CD4-positive, alpha-beta T cell treated with Interleukin-17A for 4 hours (primary cell): ENCODE measurements at places on chromosomes 12 and 14.

DNA sequence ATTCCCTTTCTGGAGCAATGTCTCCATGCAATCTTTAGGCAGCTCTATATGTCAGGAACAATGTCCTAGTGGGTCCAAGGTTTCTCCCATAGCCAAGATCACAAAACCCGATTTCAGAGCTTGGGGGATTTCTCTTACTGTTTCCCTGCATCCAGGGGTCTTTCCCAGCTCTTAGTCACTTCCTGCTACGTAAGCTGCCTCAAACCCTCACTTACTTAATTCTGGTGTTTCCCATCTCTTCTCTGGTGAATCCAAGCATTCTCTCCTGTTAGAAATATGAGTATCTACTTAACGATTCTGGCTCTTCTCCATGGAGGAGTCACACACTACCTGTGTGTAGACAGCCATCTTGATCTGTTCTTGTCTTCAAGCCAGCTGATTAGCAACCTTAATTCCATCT lies 80.0 kb downstream of the IFNG-AS1 start:
- DNase-seq: no peak

GRCh38 chr12:49388682-49389386 lies 21.6 kb downstream of the SPATS2 start:
- DNase-seq: peak; percentile 79

GRCh38 chr12:12784911-12785814 lies at the start of gene APOLD1:
APOLD1 (plus strand) TSS chr12:12785659; CDS start chr12:12785692, 33 bp downstream.
- no peak for DNase-seq

- no peak for DNase-seq
Observed at GRCh38 chr12:53060721-53061276, 10.9 kb downstream of the TNS2 start.

DNA sequence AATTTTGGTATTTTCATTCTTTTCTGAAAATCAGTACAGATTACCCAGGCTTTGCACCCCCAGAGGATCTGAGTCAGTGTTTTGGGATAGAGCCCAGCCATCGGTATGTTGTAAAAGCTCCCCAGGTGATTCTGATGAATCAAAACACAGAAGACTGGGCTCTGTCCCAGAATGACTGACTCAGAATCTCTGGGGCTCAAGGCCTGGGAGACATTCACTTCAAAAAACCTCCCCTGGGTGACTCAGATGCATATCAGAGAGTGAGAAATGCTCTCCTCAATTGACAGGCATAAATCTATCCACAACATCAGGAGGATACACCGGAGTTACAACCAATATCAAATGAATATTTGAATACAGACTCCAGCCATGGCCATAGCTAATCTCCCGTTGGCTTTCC lies 32.6 kb downstream of the SLC35F4 start:
- DNase-seq: no peak

DNA sequence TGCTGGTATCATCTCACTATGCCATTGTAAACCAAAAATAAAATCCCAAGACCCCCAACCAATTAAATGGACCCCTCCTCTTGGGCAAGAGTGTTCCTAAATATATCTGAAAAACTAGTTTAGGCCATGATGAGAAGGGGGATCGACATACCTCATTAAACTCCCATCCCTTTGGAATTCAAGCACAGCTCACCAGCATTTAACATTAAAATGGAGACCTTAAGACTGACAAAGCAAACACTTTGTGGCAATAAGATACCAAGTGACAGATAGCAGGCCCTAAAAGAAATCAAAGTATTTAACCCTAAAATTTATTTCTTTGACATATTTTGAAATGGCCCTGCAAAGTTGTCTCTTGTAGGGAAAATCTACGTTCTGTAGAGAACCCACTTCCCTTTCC lies 387.9 kb downstream of the KCNH5 start:
- no peak for DNase-seq

DNA sequence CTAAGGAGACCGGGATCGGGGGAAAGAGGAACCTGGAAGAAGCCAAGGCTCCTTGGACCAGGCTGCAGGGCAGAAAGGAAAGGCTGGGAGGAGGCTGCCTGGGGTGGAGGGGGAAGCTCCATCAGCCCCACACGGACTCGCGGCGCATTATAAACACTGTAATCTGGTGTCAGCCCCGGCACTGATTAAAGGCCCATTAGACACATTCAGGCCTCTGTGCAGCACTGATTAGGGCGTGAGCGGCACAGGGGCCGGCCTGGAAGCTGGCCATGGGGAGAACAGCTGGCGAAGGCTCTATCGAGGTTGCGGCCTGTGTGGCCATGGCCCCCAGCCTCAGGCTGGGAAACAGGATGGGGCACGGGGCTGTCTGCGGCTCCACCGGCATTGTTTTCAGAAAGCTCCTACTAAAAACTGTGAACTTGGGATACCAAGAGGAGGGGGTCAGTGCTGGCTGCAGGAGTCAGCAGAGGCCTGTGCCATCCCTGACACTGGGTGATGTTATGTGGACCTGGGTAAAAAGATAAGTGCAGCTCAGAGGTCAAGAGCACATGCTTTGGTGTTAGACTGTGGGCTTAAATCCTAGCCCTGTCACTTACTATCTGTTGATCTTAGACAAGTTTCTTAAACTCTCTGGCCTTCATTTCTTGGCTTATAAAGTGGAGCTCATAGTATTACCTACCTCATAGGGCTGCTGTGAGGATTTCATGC lies 10.6 kb downstream of the ACVRL1 start:
- DNase-seq: no peak

- no peak for DNase-seq
Observed at GRCh38 chr12:106643000-106643399, 60.2 kb downstream of the RFX4 start.

DNA sequence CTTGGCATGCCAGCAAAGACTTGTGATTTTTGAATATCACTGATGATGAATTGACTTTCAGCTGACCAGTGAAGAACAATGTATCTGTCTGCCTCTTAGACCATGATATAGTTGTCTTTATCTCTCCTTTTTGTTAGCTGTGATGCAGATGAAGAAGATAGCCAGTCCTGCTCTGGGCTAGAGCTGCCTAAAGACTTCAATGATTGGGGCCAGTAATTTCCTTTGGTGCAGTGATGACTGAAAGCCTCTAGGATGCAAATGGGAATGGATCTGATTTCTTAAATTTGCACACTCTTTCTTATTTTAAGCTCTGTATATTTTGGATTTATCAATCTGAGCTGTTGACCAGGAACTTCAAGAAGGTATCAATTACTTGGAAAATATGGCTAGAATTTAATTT lies at the start of gene TAS2R9:
TSS of gene TAS2R9 (minus strand) at position 101 of the 400 bp plus-strand sequence. CDS start at position 8, 93 bp downstream.
- no peak for DNase-seq

- DNase-seq: no peak
Observed at GRCh38 chr12:87720967-87721366, 308.2 kb downstream of the C12orf50 start.

GRCh38 chr12:92987846-92988621 lies 58.9 kb upstream of the EEA1 start:
- peak; percentile 19 for DNase-seq

GRCh38 chr14:24038686-24039085 lies 13.1 kb upstream of the CARMIL3 start:
- DNase-seq: no peak

- peak; percentile 78 for DNase-seq
Observed at GRCh38 chr12:50059440-50060119, 2.2 kb downstream of the ASIC1 start.

DNA sequence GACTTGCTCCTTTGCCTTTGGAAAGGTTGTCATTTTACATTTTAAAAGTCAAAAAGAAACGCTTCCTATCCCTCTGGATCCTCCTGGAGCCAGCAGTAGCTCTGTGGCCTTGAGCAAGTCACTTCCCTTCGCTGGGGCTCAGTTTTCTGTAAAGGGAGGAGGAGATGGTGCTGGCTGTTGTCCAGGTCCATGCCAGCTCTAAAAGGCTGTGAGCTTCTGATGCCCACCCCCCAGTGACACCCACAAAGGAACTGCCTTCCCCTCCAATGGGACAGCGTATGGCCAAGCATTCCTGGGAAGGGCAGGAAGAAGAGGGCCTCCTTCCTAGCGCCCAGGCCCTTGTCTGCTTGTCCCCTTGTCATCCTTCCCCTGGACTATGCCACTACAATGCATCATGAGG lies 81.5 kb downstream of the NTF3 start:
- no peak for DNase-seq

GRCh38 chr12:120266180-120266870 lies 795 bp upstream of the PXN start:
- DNase-seq: no peak

GRCh38 chr12:113744802-113745395 lies 221.2 kb downstream of the RBM19 start:
- no peak for DNase-seq

DNA sequence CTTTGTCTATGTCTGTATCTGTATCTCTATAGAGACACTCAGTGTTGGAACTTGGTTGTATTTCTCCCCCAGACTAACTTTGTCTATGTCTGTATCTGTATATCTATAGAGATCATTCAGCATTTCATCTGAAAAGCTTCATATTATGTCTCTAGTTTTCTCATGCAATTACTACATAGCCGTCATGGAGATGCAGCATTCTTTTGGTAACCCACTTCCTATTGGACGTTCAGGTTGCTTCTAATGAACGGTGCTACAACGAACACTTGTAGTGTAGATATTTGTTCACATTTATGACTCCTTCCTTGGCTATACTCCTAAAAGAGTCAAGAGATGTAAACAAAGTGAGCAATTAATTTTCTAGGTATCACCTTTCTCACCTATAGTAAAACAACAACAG lies 81.5 kb upstream of the KCNA1 start:
- DNase-seq: no peak

DNA sequence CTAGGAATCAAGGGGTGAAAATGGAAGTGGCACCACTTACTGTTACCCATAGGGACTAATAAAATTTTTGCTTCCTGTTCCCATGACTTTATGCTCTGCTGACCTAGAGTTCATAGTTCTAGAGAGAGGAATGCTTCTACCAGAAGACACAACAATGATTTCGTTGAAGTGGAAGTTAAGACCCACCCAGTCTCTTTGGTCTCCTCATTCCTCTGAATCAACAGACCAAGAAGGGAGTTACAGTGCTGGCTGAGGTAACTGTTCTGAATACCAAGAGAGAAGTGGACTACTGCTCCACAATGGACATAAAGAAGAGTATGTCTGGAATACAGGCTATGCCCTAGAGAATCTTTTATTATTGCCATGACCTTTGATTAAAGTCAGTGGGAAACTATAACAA lies 23.5 kb upstream of the DYRK2 start:
- DNase-seq: no peak
